ENCODE measurements at places on chromosomes 7 and 10.
A peak's percentile ranks its signal among the peaks of the same experiment; 100 is the strongest.

GRCh38 chr7:90455163-90456030 is 14.0 kb upstream of the PTTG1IP2 start:
- peak; percentile 58 for DNase-seq

DNA sequence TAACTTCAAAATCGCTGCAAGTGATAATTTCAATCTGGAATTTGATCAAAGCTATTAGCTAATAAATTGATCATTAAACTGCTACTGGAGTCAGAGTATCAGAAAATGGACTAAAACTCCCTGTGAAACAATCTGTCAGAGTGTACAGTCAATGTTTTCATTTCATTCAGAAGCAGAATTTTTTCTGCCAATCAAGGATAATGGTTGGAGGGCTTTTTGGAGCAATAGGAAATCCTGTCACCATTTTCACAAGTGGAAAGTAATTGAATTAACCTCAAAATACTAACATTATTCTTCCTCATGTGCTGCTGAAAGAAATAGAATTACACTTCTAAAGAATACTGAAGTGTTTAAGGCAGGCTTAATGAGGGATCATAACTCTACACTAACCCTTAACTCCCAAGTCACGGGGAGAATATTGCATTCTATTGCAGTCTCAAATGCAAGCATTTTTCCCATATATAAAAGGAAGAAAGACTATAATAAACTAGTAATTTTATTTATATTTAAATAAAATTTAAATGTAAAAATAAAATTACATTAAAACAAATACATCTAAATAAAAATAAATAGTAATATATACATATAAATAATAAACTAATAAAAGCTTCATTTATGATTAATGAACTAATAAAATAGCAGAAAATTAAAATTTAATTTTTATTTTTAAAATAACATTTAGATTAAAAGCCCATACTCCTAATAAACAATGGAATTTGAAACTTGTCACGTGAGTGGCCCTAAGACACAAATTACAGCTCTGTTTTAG is 67.1 kb downstream of the SEMA3E start:
- no peak for DNase-seq

DNA sequence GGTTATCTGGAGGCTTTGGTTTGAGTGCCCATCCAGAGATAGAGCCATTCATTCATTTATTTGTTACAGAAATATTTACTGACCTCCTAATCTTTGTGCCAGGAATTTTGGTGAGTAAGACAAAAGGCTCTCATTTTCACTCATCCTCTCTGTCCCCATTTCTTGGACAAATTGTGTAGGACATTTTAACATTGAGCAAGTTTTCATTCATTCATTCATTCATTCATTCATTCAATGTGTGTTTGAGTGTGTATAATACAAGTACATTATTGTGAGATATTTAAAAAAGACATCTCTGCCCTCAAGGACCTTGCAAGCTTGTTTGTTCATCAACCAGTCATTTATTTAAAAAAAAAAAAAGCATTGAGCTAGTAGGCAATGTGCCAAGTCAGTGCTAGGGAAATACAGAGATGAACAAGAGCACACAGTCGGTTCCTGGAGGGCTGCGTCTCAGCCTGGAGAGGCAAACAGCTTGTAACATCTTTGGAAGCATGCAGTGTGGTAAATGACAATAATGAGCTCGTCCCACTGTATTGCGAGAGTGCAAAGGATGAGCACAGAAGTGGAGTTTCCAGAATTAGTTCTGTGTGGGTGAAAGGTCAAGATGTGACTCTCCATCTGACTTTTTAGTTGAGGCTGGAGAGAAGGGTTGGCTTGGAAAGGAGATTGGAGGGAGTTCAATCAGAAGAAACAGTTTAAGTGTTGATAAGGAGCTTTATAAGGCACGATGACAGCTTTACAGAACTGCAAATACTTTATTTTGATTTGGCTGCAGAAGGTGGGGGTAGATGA is 50.5 kb upstream of the HBP1 start:
- DNase-seq = no peak

GRCh38 chr7:23108995-23109394 is 3.4 kb downstream of the KLHL7 start:
- no peak for DNase-seq

DNA sequence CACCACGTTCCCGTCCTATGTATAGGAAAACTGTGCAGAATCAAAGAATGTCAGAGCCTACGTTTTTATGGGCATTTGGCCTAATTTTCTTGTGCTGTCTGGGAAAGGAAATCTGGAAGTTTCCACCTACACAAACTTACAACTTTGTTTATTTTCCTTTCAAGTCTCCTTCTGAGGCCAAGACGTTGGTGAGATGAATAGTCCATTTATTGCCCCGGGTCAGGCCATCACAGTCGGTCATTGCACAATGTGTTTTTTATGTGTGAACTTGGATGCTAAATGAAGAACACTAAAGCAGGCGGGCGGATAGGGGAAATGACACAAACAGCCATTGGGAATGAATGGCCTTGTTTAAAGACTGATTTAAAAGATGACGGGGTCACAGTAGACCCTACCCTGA is 38.6 kb downstream of the TRIL start:
- DNase-seq = no peak

DNA sequence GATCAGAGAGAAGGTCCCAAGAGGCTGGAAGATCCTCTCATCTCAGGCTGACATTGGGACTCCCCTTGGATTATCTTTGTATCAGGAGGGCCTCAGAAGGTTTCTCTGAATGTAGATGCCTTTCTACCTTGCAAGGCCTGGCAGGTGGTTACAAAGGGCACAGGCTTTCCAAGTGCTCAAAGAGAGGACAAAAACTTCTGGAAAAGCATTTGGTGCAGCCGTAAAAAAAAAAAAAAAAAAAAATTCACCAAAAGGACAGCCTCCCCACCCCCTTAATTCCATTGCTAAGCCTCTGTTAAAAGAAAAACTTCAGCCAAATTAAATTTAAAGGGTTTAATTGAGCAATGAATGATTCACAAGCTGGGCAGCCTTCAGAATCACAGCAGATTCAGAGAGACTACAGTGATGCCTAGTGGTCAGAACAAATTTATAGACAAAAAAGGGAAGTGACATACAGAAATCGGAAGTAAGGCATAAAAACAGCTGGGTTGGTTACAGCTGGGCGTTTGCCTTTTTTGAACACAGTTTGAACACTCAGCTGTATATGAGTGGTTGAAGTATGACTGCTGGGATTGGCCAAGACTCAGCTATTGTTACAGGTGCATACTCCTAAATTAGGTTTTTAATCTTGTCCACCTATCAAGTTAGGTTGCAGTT is 42.5 kb upstream of the LRGUK start:
- DNase-seq = no peak

DNA sequence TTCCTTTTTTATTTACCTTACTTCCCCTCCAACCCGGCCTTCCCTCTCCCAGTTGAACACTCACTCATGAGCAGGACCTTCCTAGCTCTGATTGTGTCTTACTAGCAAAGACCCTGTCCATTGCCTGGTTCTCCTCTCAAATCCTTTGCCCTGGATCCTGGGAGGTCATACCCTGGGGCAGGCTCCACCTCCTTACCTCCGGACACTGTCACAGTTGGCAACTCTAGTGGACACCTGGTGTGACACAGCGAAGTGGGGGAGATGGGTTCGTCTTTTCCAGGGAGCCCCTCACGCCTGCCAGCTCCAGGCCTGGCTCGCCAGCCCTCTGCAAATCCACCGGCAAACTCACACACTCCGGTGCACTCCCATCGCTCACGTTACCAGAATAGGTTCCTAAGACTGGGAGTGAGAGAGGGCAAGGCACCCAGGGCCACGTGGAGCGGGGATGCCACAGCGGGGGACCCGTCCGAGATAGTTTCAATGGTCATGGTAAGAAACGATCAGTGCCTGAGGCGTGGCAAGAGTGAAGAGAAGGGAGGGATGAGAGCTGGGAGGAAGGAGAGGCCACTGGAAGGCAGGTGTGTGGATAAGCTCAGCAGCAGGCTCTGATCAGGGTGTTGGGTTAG is 30.9 kb upstream of the TMEM72 start:
- DNase-seq = no peak

GRCh38 chr10:94402843-94403379 is 570 bp downstream of the TBC1D12 start:
- peak; percentile 20 for DNase-seq

GRCh38 chr10:118980870-118981269 is 48.6 kb upstream of the NANOS1 start:
- DNase-seq = no peak

GRCh38 chr7:85023066-85023712 is 163.7 kb downstream of the SEMA3D start:
- peak; percentile 66 for DNase-seq

GRCh38 chr10:17109475-17110207 is 20.0 kb downstream of the CUBN start:
- DNase-seq = peak; percentile 16

GRCh38 chr10:100340948-100341847 is 5.8 kb upstream of the SCD start:
- DNase-seq = no peak

GRCh38 chr7:26479581-26479980 is 187.9 kb downstream of the SNX10 start:
- DNase-seq = no peak

DNA sequence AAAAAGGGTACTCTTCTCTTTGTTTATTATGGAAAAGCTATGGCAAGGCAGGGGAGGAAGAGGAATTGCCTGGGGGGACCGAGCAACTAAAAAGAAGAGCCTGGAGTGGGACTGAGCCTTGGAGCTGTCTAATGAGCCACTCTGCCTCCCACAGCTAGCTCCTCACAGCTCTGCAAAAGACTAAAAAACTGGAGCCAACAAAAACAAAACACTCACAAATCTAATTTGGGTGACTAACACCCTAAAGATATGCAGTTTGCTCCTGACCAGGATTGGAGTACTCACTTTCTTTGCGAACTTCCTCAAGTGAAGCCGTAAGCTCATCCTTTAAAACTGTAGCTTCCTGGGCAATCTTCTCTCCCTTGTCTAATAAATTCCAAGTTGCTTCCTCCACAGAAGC is 89.4 kb downstream of the CTNNA3 start:
- DNase-seq = no peak

DNA sequence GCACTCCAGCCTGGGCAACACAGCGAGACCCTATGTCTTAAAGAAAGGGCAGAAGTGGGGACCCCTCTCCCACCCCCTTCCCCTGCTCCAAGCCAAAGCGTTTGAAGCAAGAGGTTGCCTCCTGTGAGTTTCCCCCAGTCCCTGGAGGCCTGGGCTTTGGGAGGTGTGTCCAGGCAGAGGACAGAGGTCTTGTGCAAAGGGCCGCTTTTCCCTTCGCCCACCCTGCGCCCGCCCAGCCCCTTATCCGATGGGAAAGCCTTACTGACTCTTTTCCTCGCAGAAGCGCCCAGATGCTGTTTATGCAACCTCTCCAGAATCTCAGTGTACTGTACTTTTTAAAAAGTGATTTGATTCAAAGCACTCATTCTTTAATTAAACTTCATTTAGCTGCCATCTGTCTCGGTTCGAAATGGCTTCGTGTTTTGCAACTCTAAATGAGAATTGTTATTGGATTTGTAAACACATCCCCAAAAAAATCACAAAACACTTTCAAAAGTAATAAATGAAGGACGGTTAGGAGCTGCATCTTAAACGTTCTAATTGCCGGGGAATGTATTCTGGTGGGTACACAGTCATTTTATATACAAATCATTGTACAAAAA is 50.5 kb upstream of the GTF2I start:
- DNase-seq = no peak
